Kidney capillary endothelial cell (primary cell): ENCODE measurements at places on chromosomes 3 and 15.
A peak's percentile ranks its signal among the peaks of the same experiment; 100 is the strongest.

- no peak for DNase-seq
These were observed 15.2 kb upstream of the GBE1 start for GRCh38 chr3:81776643-81777042.

GRCh38 chr3:17932136-17932771, 189.8 kb upstream of the TBC1D5 start:
- no peak for DNase-seq

- no peak for DNase-seq
These were observed 729.7 kb downstream of the ROBO1 start for GRCh38 chr3:79038057-79038456.

- no peak for DNase-seq
These were observed 79.9 kb upstream of the PEX5L start for GRCh38 chr3:180116658-180117057.

- DNase-seq: no peak
These were observed 128.4 kb upstream of the SMAD3 start for GRCh38 chr15:66936861-66937582.

DNA sequence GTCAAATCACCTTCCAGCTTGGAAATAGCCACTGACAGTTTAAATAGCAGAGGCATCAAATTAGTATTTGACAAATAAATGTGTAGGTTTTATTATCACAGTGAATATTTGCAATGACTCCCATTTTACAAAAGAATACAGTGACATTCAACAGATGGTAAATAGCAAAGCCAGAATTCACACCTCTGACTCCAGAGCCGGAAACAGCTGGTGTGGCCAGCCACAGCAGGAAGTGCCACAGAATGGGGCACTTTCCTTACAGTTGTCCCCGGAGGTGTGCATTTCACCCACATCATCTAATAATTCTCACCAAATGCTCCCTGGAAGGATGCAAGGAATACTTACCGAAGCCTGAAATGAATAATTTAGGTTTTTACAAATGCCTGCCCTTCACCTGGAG, 295.7 kb upstream of the WNT5A start:
- no peak for DNase-seq

GRCh38 chr3:31178467-31178866, 284.0 kb upstream of the GADL1 start:
- no peak for DNase-seq

- DNase-seq: no peak
These were observed 548.6 kb upstream of the NAALADL2 start for GRCh38 chr3:174310475-174310983.

- peak; percentile 56 for DNase-seq
These were observed 253.0 kb upstream of the RASGRP1 start for GRCh38 chr15:38817427-38818156.

DNA sequence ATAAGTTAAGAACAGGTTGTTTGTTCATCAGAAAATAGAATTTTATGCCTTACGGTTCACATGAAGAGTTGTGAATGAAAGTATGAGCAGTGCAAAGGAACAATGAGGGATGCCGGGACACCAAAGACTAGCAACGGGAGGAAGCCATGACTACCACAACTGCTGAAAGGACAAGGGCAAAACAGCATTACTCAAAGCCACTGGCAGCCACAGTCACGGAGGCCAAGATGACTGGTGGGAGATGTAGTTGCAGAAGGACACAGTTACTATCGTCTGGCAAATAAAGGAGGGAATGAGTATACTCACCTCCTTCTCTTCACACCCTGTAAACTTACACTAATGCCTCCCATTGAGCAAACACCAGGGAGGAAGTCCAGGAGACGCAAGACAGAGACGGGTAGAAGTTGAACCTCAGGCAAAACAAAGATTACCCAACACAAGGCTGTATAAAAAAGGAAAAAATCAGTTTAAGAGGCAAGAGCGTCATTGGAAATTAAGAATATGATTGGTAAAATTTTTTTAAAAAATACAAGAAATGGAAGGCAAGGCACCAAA, 675.5 kb downstream of the FHIT start:
- DNase-seq: no peak

GRCh38 chr3:117524890-117525289, 815.3 kb downstream of the TUSC7 start:
- DNase-seq: no peak

DNA sequence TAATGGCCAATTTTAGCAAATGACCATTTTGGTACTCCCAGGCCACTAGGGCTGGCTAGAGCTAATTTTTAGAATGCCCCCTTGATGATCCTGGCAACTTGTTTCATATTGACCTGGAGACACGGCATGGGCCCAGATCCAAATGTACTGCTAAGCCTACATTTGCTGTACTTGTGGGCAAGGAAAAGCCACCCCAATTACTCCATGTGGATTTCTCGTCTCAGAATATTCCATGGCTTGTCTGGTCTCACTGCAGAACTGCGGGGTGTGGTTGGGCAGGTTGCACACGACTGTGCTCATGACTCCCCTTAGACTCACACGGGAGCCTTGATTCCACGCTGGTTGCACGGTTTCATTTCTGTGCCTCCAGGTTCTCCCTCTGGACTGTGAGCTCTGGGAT, 140.9 kb downstream of the RPLP1 start:
- no peak for DNase-seq

- no peak for DNase-seq
These were observed 148.2 kb downstream of the NAALADL2 start for GRCh38 chr3:175007306-175007705.

DNA sequence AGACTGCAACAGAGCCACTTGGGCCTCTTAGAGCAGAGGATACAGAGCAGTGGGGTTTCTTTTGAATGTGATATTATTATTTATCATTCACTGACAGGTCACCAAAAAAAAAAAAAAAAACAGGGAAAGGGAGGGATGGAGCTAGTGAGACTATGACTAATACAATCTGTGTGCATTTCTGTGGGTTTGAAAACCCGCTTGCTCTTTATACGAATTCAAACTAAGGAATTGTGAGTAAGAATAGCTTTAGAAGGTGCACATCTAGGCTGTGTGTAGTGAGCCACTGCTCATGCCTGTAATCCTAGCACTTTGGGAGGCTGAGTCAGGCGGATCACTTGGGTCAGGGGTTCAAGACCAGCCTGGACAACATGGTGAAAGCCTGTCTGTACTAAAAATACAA, 186.6 kb upstream of the MANF start:
- no peak for DNase-seq

DNA sequence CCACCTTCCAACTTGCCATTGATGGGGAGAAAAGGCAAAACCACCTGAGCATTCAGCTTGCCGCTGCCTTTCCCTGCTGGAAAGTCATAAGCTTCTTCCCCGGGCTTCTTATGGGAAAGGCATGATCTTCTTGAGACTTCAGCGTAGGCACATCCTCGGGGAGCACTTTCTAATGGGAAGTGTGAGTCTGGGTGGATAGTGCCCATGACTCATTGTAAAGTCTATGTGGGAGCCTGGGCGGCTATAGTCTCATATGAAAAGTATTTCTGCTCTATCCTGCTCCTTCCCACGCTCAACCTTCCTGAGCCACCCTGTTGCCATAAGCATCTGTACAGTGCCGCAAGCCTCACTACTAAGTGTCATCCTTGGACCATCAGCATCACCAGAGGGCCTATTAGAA, 309.9 kb upstream of the THBS1 start:
- DNase-seq: peak; percentile 77

DNA sequence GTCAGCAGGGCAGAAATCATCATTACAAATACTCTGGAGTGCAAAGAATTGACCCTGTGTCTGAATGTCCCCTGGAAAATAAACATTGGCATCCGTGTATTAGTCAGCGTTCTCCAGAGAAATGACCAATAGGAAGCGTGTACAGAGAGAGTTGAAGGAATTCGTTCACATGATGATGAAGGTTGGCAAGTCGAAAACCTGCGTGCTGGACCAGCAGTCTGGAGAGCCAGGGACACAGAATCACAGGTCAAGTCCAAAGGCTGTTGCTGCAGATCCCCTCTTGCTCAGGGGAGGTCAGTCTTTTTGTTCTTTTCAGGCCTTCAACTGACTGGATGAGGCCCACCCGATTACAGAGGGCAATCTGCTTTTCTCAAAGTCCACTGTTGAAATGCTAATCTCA, 16.6 kb downstream of the GP9 start:
- DNase-seq: no peak

DNA sequence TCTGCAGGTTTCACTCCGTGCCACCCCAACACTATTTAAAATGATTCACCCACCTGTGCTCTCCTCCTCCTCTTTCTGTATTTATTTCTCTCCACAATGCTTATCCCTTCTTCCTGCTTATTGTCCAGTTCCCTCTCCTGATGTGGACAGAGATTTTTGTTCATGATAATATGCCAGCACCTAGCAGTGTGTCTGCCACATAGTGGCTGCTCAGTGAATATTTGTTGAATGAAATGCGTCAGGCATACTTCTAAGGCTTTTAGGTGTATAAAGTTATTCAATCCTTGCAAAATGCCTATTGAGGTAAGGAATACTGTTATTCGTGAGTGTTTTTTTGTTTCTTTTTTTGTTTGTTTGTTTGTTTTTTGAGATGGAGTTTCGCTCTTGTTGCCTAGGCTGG, 67.5 kb upstream of the MME start:
- no peak for DNase-seq

- no peak for DNase-seq
These were observed 32.4 kb downstream of the BTD start for GRCh38 chr3:15633766-15634598.

DNA sequence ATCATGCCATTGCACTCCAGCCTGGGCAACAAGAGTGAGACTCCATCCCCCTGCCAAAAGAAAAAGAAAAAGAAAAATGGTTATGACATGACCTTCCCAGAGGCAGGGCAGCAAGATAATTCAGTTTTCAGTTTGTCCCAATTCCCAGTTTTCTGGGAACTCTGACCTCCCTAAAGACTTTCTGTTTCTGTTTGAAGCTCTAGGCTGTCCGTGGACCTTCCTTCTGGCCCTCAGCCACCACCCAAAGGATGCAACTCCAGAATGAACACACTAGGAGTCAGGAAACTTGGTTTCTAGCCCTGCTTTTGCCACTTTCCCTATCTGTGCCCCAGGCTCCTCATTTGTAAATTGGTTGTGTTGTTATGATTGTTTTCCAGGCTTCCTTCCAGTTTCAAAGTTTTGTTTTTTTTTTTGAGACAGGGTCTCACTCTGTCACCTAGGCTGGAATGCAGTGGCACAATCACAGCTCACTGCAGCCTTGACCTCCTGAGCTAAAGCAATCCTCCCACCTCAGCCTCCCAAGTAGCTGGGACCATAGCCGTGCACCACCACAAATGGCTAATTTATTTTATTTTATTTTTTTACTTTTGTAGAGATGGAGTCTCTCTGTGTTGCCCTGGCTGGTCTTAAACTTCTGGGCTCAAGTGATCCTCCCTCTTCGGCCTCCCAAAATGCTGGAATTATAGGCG, 68.6 kb downstream of the CDC25A start:
- no peak for DNase-seq

DNA sequence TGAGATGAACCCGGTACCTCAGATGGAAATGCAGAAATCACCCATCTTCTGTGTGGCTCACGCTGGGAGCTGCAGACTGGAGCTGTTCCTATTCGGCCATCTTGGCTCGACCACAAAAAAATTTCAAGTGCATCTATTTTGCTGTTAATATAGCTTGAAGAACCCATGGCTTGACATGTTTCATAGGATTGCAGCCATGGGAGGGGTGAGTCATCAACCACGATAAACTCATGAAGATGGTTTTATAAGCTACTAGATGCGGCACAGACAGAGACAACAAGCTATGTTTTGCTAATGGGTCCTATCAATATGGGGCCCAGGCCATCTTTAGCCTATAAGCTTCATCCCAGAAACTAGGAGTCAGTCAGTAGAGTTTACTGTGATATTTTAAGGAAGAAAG, 100.4 kb upstream of the PHLDB2 start:
- DNase-seq: no peak

DNA sequence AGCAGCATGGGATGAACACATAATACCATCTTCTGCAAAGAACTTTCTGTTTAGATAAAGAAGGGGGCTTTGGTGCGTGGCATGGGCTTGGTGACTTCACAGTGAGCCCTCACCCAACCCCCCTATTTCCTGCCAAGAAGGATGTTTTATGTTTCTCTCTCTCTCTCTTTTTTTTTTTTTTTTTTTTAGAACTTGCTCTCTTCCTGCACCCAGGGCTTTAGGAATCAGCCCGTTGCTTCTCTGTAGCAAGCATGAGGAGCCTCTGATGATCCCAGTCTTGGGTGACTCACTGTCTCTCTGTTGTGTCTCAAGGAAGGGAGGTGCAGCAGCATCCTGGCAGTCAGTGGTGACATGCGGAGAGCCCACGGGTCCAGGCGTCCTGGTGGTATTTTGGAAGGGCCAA, 49.1 kb downstream of the CCK start:
- peak; percentile 48 for DNase-seq

DNA sequence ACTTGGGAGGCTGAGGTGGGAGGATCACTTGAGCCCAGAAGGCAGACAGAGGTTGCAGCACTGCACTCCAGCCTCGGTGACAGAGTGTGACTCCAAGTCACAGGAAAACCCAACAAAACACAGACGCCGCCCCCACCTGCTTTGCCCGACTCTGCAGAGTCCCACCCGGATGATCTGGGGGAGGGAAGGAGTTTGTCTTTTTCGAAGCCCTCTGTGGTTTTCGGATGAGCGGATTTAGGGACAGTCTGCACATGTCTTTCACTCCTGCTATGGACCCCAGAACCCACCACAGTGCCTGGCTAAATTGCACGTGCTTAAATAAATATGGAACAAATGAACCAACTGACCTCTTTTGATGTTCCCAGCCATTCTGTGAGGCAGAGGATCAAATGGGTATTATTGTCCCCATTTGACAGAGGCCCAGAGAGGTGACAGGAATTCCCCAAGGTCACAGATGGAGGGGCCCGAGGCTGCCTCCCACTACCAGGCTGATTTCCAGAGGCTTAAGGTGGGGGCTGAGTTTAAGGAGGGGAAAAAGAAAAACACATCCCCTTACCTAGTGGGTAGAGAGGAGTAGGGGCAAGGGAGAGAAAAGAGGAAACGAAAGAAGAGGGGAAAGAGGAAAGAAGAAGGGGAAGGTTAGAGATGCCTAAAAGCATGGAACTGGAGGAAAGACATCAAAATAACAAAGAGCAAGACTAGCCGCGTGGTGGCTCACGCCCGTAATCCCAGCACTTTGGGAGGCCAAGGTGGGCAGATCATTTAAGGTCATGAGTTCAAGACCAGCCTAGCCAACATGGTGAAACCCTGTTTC, 59.4 kb upstream of the TFRC start:
- no peak for DNase-seq

GRCh38 chr3:37456270-37456708, 281.9 kb upstream of the LRRFIP2 start:
- DNase-seq: peak; percentile 86

- no peak for DNase-seq
These were observed 24.7 kb downstream of the KAT2B start for GRCh38 chr3:20064796-20065564.
